ENCODE measurements at places on chromosomes 12 and 14. TPM values are rescaled to one million over a fixed set of nuclear protein-coding genes. Genes with fewer than 3 reads are reported as not detected.

The COQ6 gene
- total RNA-seq: 13.3 TPM

DNA sequence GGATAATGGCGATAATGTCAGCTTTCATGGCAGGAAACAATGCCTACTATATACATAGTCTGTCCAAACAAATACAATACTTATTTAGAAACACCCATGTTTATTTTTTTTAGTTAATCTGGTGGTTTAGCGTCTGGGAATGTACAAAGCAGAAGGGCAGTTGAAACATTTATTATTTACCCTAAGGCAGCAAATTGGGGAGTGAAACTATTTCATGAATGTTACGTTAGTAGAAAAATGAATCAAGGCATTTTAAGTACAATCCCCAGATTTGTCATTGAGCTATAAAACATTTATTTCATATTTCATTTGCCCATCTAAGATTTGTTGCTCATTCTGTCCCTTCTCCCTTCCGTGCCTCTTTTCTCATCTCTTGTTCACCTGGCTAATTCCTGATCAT is 87.1 kb upstream of the ATF1 start:
- no peak for DNase-seq
- H3K4me3 ChIP-seq: no peak overlapping the region
- H3K4me1 ChIP-seq: no peaks in the 10 kb centered on the region
- no peak overlapping the region for H3K27ac ChIP-seq
- H3K36me3 ChIP-seq: peaks cover 48% of the 10 kb centered on the region

The KLRG1 gene
- total RNA-seq: 7.4 TPM

The SENP1 gene
- 25.0 TPM for total RNA-seq

The MYF6 gene
- total RNA-seq: 0.09 TPM

The APOF gene
- total RNA-seq: not detected

Data from thymus (tissue), 14 donors.